ENCODE measurements at places on chromosomes 2 and 18.

GRCh38 chr2:86398500-86399474, 42.4 kb upstream of the KDM3A start:
- DNase-seq = no peak

- no peak for DNase-seq
These were observed 189.5 kb upstream of the HDAC4 start for GRCh38 chr2:239590276-239590675.

- DNase-seq = no peak
These were observed 29.4 kb downstream of the TMEM18 start for GRCh38 chr2:647691-648231.

- no peak for DNase-seq
These were observed 341.3 kb downstream of the MYCN start for GRCh38 chr2:16281451-16282335.

- DNase-seq = no peak
These were observed 2.5 kb upstream of the YES1 start for GRCh38 chr18:814300-815084.

- DNase-seq = no peak
These were observed 143.4 kb downstream of the TMEM17 start for GRCh38 chr2:62362561-62362960.

DNA sequence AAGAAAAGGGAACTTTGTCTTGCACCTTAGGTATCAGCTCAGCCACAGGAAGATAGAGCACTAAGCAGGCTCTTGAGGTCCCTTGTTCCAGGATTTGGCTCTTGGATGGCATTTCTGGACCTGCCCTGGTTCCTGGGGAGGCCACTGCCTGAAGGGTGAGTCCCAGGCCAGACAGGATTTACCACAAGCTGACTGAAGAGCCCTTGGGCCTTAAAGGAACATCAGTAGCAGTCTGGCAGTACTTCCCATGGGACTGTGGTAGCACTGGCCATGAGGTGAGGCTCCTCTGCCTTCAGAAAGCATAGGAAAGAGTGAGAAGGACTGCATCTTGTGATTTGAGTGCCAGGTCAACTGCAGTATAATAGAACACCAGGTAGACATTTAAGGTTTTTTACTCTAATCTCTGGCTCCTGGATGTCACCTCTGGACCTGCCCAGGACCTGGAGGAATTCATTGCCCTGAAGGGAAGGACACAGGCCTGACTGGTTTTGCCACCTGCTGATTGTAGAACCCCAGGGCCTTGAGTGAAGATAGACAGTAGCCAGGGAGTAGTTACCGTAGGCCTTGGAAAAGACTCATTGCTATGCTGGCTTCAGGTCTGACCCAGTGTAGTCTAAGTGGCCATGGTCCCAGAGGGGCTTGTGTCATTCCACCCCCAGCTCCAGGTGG, 154.4 kb upstream of the CREB1 start:
- no peak for DNase-seq

- no peak for DNase-seq
These were observed 520.1 kb downstream of the DSC3 start for GRCh38 chr18:30522288-30522929.

GRCh38 chr2:239294571-239295054, 106.2 kb downstream of the HDAC4 start:
- no peak for DNase-seq

- no peak for DNase-seq
These were observed 179.7 kb downstream of the AGPS start for GRCh38 chr2:177572236-177572671.

DNA sequence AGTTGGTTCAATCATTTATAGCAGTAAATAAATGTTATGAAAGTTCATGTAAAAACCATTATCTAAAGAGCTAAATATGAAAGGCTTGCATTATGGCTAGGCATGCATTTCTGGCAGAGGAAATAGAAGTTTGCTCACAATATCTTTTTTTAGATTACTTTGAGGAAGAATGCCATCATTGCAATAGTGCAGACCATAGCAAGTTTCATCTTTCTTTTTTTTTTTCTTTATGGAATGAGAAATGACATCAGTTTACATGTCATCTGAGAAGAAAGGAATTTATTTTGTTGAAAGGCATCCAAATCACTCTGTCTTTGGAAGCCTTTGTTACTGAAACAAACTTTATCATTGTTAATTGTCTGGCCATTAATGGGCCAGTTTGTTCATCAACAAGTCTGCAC, 74.5 kb upstream of the NCKAP5 start:
- no peak for DNase-seq

DNA sequence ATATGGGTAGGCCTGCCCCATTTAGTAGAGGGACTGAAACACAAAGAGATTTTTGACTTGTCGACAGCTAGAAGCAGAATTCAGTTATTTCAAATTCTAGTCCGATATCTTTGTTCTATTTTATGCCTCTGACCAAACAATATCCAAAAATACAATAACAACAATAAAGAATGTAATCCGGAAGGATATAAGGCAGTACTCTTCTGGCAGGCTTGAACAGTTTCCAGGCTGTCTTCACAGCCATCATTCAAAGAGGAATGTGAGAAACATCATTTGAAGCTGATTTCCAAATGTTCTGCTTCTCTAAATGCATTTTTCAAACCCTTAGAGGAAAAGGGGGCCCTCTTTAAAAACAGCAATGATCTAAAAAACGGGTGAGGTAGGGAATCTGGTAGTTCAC, 36.7 kb upstream of the SPTBN1 start:
- DNase-seq = no peak

DNA sequence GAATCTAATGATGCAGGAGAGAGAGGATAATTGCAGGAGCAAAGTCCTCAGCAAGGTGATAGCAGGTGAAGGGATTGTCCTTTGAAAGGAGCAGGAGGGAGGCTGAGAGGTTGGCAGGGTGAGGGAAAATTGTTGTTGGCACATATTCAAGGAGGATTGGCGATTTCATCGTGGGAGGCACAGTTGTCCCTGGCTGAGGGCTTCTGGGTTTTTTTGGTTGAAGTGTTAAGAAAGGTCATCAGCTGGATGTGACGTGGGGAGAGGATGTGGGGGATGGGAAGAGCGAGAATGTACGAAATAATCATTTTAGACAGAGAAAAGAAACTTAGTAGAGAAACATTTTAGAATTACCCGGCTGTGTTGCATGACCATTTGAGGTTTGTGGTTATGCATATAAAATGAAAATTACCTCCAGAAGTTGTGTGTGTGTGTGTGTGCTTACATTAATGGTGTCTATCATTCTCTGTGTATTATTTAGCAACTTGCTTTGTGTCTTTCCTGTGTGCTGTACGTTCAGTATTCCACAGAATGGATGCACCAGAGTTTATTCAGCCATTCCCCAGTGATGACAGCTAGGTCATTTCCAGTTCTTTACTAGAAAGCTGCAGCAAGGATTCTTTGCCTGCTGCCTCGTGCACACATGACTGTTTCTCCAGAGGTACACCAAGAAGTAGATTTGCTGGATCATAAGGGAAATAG, 67.6 kb downstream of the SDC1 start:
- no peak for DNase-seq

- no peak for DNase-seq
These were observed 80.4 kb downstream of the SH3RF3 start for GRCh38 chr2:109209412-109209811.

DNA sequence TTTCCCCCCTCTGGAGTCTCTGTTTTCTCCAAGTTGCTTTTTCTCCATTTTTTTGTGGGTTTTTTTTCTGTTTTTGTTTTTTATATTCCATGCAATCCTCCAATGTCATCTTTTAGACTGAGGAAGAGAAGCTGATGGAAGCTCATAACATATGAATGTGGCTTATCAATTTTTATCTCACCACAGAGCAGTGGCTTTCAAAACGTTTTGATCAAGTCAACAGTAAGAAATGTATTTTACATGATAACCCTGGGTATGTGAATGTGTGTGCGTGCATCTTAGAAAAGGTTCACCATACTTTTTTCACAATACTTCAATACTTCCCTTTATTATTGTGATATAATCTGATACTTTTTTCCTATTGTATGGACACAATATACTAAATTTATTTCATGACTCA, 64.6 kb upstream of the CDCA7 start:
- no peak for DNase-seq

DNA sequence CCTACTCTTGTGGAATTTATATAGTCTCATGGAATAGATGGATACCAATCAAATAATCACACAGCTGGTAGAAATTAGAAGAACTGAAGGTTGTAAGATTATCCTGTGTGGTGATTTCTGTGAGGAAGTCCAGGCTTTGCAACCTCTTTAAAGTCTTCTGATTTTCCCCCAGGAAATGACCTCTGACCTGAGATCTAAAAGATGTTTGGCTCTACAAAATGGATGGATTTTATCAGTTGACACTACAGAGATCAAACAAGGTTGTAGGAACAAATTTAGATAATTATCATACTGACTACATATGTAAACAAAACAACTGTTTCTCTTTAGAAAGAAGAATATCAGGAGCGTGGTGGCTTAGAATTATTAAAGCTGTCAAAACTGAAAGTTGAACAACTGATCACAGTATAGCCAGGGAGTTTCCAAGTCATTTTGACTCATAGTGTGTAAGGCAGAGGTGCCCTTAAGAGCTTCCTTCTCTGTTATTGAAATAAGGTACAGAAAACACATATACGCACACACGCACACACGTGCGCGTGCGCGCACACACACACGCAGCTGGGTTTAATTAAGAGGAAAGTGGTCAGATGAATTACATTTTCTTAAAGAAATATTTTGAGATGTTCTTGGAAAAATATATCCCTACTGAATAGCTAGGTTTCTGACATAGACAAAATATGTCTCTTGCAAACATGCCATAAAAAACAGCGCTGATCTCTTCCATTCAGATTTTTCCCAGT, 35.5 kb upstream of the PELI1 start:
- no peak for DNase-seq

DNA sequence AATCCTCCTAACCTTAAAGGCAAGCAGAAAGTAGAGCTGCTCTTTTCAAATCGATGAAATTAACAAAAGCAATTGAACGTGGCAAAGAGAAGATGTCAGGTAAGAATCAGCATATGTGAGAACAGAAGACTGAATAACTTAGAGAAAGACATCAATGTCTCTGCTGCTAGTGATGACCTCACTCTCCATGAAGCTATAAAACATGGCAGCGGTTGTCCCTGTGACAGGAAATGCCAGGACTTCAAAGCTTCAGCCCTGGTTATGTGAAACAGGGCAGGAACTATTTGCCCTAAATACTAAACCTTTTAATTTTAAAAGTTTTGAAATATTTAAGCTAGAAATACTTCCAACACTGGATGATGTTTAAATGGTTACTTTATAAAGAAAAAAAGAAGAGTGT, 383.7 kb downstream of the XIRP2 start:
- DNase-seq = no peak

DNA sequence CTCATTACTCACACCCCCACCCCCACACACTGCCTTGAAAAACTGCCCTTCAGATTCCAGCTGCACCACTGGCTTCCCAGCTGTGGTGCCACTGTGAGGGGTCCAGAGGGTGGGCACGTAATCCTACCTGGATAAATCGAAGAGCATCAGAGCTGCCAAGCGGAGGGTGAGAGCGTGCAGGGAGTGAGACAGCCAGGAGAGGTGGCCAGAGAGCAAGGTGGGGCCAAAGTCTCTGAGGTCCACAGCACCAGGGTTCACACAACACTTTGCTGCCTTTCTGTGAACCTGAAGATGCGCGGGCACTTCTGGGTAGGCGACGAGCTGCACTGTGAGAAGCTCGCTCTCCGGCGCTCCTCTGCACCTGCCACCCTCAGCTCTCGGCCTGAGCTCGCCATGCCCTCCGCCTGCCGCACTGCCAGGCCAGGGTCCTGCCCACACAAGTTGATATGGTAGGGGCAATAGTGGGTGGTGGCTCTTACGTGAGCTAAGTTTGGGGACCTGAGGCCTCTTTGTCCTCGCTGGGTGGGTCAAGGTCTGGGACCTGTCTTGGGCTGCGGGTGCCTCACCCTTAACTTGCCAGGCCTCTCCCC, 83.9 kb downstream of the MARCO start:
- no peak for DNase-seq

- no peak for DNase-seq
These were observed 803.6 kb upstream of the ZEB2 start for GRCh38 chr2:145323512-145323911.

DNA sequence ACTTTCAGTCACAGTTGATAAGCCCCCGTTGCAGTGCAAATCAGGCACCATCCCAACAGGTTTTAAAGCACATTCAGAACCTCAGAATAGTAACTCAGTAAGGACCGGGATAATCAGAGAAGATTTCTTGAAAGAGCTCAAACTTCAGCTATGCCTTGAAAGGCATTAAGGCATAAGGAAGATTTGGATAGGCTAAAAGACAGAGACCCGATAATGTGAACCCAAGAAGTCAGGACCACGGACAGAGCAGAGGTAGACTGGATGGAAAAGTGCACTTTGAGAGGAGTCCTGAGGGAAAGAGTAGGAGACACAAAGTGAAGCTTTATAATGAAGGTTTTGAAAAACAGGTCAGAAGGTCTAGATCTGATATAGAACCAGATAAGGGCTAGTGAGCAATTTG, 36.9 kb upstream of the KLF7 start:
- no peak for DNase-seq

GRCh38 chr18:75221897-75222296, 11.3 kb downstream of the TSHZ1 start:
- no peak for DNase-seq

DNA sequence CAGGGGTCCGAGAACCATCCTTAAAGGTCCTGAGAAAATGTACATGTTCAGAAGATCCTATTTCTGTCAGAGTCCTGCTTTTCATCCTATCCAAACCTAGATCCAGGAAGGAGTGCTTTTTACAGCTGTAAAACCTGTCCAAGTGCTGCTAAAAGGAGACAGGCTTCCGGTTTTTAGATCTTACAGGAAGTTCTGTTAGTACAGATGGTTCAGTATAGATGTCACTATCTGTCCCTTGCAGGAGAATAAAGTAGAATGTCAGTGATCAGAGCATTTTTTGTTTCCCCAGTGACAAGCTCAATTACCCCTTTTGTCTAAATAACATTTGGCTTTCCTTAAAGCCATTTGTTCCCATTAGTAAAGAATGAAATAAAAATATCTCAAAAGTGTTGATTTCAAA, 98.3 kb downstream of the NRP2 start:
- DNase-seq = no peak

DNA sequence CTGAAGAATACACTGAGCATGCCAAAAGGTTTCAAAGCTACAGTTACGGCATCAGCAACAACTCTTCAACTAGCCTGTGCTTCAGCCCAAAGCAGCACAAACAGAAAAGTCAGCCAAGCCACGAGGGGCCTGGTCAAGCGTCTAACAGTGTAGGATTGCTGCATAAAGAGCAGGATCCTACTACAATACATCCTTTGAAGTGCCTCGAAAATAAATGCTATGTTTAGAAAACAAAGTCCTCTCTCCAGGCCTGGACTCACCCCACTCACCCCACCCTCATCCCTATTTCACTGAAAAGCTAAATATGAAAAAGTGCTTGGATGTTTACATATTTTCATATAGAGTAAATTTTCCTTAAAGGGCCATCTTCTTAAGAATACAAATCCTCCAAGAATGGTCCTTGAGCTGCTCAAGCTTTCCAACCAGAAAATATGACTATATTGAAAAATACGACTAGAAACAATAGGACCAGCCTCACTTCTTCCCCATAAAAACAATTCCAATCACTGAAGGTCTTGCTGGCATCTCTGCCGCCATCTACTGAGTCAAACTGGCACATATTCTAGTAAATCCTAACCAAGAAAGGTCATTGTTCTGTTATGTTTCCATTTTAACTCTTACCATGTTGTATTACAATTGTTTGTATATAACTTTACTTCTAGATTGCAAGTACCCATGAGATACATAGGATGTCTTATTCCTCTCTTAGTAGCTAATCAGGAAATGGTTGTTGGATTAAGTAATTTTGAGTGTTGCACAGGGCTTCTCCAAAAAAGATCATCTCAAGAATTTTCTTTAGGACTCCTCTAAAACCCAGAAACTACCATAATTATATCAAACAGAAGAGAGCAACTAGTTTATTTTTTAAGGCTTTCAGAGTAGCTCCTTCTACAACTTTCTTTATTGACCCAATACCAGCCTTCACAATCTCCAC, 63.6 kb downstream of the CLHC1 start:
- no peak for DNase-seq

Measured in activated T-helper 1 cell treated with anti-CD3 and anti-CD28 coated beads, Interleukin-2, amount 50 U/mL, for 16 hours (primary cell).